ENCODE measurements at places on chromosomes 7 and 10.
A peak's percentile ranks its signal among the peaks of the same experiment; 100 is the strongest.

DNA sequence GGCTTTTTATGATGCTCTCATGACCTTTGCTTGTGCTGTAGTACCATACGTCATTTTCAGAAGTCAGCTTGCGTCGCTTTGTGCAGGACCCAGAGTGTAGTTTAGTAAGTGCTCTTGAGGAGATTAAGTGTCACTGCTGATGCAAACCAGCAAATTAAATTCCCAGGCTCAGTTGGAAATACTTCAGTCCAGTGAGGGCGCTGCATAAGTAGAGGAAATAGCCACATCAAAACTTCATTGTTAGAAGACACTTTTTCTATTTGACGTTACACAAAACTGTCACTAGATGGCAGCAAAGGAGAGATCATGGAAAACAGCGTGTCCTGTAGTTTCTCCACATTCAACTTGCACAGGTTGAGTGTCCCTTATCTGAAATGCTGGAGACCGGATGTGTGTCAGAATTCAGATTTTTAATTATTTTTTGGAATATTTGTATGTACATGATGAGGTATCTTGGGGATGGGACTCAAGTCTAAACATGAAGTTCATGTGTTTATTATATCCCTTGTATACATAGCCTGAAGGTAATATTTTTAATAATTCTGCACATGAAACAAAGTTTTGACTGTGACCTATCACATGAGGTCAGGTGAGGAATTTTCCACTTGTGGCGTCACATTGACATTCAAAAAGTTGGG lies 7.9 kb downstream of the ZNF22 start:
- no peak for DNase-seq

DNA sequence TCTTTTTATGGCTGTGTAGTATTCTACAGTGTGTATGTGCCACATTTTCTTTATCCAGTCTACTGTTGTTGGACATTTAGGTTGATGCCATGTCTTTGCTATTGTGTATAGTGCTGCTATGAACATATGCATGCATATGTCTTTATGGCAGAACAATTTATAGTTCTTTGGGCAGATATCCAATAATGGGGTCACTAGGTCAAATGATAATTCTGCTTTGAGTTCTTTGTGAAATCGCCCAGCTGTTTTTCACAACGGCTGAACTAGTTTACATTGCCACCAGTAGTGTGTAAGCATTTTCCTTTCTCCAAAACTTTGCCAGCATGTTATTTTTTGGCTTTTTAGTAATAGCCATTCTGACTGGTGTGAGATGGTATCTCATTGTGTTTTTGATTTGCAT lies 214.8 kb upstream of the TMEM229A start:
- no peak for DNase-seq

DNA sequence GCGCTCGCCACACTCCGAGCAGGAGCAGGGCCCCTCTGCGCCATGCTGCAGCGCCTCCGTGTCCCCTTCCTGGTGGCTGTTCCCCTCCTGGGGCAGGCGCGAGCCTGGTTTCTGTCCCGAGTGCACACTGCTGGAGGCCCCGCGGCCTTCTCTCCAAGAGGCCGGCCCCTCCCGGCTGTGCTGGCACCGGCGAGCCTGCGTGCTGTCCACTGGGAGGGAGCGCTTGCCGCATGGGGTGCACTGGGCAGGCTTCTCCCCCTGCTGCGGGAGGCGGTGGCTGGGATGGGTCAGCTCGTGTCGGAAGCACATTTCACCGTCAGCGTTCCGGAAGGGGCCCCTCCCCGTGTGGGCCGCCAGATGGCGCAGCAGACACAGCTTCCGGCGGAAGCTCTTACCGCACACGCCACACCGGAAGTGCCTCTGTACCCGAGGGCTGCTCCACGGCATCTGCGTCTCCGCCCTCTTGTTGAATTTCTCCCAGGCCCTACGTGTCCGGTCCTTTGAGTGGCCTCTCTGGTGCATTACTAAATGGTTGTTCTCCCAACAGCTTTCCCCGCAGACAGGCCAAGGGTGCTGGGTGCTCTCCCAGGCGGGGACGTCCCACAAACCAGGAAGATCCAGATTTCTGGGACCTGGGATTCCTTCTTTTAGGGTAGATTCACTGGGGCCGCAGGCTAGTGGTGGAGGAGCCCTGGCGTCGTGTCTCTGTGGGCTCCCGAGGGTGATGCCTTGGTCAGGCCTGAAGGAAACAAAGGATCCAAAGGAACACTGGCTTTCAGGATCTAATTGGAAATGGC lies 18.7 kb downstream of the ZNF786 start:
- no peak for DNase-seq

GRCh38 chr10:30997536-30998235 lies 34.0 kb downstream of the ZNF438 start:
- DNase-seq: no peak

DNA sequence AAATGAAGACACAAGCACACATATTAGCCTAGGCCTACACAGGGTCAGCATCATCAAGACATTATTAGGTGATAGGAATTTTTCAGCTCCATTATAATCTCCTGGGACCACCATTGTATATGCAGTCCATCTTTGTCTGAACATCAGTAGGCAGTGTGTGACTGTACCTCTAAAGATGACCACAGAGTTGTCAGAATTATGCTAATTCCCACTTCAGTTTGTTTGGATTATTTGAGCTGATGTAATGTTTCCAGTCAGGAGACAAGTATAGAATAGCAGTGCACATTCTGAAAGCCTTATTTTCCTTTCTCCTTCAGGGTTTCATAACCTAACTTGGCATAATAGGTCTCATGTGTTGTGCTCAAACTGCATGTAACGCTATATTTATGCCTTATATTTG lies 306.4 kb downstream of the NXPH1 start:
- DNase-seq: no peak

GRCh38 chr7:138460649-138461607 lies 869 bp downstream of the TRIM24 start:
- no peak for DNase-seq

GRCh38 chr7:4136501-4137110 lies 545.5 kb upstream of the FOXK1 start:
- no peak for DNase-seq

- DNase-seq: no peak
These were observed 9.4 kb downstream of the MDH2 start for GRCh38 chr7:76057103-76057812.

- peak; percentile 75 for DNase-seq
These were observed 103.2 kb downstream of the NRBF2 start for GRCh38 chr10:63236113-63236935.

GRCh38 chr10:92689663-92690210 lies at the start of gene HHEX:
Gene HHEX (plus strand): TSS chr10:92689955. CDS start chr10:92689987, 32 bp downstream.
- peak; percentile 52 for DNase-seq

Data from pulmonary artery endothelial cell (primary cell).